Heart right ventricle (tissue), 16 donors: ENCODE measurements at places on chromosomes 5 and 9. TPM values are rescaled to one million over a fixed set of nuclear protein-coding genes. Genes with fewer than 3 reads are reported as not detected.

Gene PTPN3
- 57.8 TPM for total RNA-seq

Gene IGFBPL1
- total RNA-seq = not detected

Gene TEK
- total RNA-seq = 22.8 TPM

DNA sequence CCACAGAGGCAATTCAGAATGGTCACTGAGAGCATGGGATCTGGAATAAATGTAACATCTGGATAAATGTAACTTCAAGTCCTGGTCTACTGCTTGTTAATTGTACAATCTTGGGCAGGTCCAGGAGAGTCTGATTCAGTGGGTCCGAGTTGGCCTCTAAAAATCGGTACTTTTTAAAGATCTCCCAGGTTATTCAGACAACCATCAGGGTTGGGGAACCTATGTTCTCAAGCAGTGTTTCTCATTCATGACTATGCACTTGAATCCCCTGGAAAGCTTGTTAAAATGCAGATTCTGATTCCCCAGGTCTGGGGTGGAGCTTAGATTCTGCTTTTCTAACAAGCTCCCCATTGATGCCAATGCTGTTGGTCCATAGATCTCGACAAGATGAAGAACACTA is 14.8 kb downstream of the ANXA1 start:
- no peak for DNase-seq

Gene GZMA
- 13.2 TPM for total RNA-seq

- peak; percentile 45 for DNase-seq
These were observed 68.4 kb downstream of the SLC25A46 start for GRCh38 chr5:110807169-110807568.

DNA sequence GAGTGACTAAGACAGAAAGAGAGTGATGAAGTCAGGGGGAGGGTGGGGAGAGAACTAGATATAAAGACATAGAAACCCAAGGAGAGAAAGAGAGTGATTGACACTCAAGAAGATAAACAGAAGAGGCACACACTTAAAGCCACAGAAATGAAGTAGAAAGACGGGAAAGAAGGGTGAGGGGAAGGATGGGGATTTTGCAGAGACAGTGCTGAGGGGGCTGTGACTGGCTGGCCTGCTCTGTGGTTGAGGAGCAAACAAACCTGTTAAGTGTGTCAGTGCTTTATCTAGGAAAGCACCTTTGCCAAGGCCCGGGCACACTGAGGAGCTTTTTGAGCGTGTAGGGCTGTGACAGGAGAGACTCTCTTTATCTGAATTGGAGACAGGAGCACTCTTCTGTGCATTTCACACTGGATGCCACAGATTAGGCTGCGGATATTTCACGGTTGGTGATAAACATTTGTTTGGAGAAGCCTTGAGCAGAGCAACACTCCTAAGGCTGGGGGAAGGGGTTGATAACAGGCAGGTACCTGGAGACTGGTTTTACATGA is 109.1 kb downstream of the DOCK2 start:
- DNase-seq = no peak

Gene TAL2
- total RNA-seq = not detected

DNA sequence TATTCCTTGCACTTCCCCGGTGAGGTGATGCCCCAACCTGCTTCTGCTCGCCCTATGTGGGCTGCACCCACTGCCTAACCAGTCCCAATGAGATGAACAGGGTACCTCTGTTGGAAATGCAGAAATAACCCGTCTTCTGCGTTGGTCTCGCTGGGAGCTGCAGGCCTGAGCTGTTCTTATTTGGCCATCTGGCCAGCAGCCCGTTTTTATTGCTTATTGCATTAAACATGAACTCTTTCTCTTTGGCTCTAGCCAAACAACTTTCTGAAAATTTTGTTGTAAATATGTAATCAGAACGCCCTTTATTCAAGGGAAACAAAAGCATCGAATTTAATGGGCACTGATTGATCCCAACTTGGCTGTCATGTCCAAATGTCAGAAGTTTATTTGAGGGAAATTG is 124.7 kb upstream of the FTMT start:
- DNase-seq = no peak

Gene CDC23
- total RNA-seq = 21.7 TPM

Gene SPATA31A3
- total RNA-seq = not detected

- no peak for DNase-seq
These were observed 23.3 kb downstream of the TNFSF8 start for GRCh38 chr9:114906922-114907571.

GRCh38 chr5:37071901-37072581 is 177.1 kb downstream of the CPLANE1 start:
- no peak for DNase-seq

Gene PPP2R2B
- 0.62 TPM for total RNA-seq

GRCh38 chr5:56145511-56145910 is 87.6 kb downstream of the ANKRD55 start:
- no peak for DNase-seq

DNA sequence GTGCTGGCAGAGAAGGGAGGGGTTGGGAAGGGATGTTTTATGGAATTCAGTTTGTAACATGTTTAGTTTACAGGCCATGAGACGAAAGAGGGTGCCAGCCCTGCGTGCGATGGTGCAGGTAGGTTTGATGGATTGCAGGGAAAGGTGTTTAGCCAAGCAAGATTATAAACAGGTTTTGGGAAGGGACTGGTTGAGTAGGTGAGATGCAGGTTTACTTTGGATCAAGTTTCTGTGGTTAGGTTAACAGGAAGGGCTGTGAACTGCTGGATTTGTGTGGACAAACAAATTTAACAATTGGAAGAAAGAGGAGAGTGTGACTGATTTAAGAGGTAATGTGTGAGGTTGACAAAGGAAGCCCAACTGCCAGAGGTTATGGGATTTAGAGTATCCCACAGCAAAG is 32.6 kb upstream of the GPX3 start:
- DNase-seq = no peak

DNA sequence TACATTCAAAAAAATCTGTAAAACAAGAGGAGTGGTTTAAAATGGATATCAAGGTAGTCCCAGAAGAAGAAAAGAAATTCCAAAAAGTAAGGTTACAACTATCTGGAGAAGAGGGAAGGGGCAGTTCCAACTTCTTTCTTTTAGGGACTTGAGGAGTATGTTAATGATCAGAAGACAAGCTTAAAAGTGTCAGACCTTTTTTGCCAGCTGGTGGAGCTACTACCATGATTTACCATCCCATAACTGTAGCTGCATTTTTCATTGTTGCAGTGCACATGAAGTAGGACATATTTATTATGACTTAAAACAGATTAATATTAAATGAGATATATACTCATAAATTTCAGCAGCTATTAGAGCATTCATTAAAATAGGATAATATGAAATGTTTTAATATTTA is 158.5 kb upstream of the RGS7BP start:
- no peak for DNase-seq

- no peak for DNase-seq
These were observed 10.8 kb downstream of the GFRA3 start for GRCh38 chr5:138263581-138263980.
